GM20000 (cell line): ENCODE measurements at places on chromosomes 11 and 22.

GRCh38 chr11:113134626-113135025 is 173.4 kb downstream of the NCAM1 start:
- DNase-seq, result no peak

DNA sequence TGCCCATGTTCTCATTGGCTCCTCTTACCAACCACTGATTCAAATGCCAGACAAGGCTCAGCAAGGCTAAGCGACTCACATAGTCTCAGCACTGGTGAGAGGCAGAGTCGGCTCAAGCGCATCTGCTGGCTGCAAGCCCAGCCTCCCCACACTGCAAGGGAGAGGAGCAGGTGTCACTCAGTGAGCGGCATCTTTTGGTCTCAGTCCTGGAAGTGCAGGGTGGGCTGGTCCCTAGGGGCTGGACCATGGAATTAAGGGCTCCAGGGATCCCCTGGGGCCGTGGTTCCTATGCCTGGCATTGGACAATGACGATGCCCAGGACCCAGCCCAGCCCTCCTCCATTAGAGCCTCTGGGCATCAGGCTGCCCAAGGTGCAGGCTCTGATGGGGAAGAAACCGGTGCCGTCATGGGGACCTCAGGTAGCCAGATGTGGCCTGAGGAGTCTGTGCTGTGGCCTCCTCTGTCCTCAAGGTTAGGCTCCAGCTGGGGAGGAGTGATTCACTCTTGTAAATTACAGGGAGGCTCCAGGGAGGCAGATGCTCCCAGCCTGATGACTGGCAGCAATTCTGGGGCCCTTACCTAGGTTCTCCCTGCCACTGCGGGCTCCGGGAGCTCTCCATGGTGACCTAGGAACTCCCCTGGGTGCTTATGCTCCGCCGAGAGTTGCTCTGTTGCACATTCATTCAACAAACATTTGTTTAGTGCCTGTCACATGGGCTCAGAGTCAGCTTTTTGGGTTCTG is 28.0 kb downstream of the FADS2 start:
- DNase-seq, result no peak

GRCh38 chr11:27200779-27201453 is 160.3 kb downstream of the BBOX1 start:
- DNase-seq, result no peak

- no peak for DNase-seq
Observed at GRCh38 chr22:30214703-30215407, 31.7 kb downstream of the LIF start.

GRCh38 chr11:74462631-74463030 is 4.7 kb downstream of the KCNE3 start:
- DNase-seq, result no peak

DNA sequence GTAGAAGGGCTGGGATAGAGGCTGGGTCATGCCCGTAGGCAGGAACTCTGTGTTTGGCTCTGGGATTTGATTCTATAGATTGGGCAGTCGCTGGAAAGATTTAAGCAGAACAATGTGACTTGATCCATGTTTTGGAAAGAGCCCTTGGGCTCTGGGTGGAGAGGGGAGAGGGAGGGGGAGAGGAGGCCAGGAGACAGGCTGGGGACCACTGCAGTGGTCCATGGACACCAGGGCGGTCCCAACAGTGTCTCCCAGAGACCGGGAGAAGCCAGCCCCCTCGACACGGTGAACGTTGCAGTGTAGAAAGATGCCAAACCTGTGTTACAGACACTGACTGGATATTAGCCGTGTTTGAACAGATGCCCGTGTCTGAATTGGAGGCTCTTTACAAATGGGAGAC is 19.5 kb downstream of the PVALB start:
- no peak for DNase-seq

DNA sequence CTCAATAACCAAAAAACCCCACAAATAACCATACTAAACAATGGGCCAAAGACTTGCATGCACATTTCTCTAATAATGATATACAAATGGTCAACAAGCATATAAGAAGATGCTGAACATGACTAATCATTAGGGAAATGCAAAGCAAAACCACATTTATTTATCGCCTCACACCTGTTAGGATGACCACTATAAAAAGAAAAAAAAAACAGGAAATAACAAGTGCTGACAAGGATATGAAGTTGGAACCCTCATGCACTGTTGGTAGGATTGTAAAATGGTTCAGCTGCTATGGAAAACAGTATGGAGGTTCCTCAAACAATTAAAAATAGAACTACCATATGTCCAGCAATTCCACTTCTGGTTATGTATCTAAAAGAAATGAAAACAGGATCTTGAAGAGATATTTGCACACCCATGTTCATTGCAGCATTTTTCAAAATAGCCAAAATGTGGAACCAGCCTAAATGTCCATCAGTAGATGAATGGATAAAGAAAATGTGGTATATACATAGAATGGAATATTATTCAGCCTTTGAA is 66.2 kb downstream of the AMBRA1 start:
- no peak for DNase-seq

DNA sequence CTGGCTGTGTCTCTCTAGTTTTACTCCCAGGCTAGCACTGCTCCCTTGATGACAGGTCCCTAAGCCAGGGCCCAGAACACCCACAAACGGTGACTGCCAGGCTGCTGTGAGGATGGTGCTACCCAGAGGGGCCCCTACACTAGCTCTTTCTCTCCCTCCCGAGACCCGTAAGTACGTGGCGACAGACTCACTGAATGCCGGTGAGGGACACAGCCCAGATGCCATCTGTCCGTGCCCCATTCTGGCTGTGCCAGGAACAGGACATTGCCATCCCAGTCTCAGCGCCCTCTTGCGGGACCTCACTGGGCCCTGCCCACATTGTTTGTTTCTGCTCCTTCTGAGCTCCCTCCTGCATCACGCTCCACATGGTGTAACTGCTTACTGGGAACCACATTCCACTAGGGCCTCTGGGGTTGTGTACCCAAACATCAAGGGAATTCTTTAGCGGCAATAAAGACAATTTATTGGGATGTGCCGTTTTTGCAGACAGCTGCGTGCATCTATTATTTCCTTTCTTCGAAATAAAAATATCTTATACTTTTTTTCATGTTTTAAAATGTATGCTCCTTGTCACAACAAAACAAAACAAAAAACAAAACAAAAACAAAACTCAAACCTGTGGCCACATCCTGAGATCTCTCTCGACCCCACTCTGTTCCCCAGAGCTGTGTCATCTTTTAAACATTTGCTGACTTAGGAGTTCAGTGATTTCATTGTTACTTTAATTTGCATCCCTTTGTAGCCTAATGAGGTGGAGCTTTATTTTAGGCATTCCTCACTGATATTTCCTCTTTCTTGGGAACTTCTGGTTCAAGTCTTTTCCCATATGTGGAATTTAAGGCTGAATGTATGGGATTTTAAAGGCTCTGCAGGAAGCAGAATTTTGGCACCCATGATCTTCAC is 4.4 kb upstream of the TPCN2 start:
- DNase-seq, result no peak
